T-helper 2 cell (primary cell): ENCODE measurements at places on chromosomes 3 and 15.

DNA sequence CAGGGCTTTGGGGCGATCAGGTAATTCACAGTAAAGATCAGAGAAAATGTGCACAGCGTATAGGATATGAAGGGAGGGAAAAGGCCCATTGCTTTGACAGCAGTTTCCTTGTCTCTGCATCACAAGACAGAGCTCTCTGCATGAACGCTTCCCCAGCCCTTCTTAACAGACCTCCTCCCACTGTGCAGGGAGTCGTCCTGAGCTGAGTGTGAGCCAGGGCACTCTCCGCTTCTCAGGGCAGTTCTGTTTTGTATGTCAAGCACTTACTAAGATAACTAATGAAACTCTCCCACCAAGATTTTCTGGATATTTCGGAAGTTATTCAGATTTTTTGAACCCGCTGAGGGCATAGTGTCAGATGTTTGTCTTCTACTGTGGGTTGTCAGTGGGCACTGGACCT lies 105.8 kb upstream of the C15orf61 start:
- no peak for DNase-seq

GRCh38 chr3:74423867-74424266 lies 190.6 kb downstream of the CNTN3 start:
- no peak for DNase-seq

- no peak for DNase-seq
These were observed 94.2 kb upstream of the ACP3 start for GRCh38 chr3:132222868-132223538.

GRCh38 chr3:146750196-146750595 lies 145.1 kb upstream of the PLSCR5 start:
- no peak for DNase-seq

DNA sequence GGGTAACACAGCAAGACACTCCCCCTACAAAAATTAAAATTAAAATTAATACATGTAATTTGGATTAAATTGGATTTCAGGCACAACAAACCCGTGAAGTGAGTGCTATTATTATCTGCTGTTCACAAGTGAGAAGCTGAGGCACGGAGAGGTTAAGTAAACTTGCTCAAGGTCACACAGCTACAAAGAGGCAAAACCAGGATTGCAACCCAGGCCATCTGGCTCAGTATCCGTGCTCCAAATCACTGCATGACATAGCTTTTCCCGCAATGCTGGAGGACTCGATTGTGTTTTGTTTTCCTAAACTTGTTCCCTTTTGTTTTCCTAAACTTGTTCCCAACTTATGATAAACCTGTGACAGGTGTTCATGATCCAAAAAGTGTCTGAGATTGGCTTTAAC lies 19.9 kb upstream of the C15orf39 start:
- DNase-seq: no peak
